ENCODE measurements at places on chromosomes 3 and 15.

GRCh38 chr3:141392897-141393734 lies 24.8 kb downstream of the ZBTB38 start:
- no peak for DNase-seq

- no peak for DNase-seq
Observed at GRCh38 chr15:56496635-56497034, 31.7 kb upstream of the MNS1 start.

- DNase-seq, result no peak
Observed at GRCh38 chr3:13018043-13018451, 55.2 kb downstream of the IQSEC1 start.

GRCh38 chr3:30181581-30181980 lies 424.8 kb upstream of the TGFBR2 start:
- DNase-seq, result no peak

DNA sequence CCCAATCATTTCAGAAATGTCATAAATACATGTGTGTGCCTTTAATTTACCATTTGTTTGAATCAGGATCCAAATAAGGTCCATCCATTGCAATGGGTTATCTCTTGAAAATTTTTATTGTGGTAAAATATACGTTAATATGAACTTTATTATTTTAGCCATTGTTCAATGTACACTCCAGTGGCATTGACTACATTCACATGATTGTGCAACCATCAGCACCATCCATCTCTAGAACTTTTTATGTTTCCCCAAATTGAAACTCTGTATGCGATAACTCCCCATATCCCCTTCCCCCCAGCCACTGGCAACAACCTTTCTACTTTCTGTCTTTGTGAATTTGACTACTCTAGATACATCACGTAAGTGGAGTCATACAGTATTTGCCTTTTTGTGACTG lies 12.0 kb downstream of the CRTAP start:
- no peak for DNase-seq

DNA sequence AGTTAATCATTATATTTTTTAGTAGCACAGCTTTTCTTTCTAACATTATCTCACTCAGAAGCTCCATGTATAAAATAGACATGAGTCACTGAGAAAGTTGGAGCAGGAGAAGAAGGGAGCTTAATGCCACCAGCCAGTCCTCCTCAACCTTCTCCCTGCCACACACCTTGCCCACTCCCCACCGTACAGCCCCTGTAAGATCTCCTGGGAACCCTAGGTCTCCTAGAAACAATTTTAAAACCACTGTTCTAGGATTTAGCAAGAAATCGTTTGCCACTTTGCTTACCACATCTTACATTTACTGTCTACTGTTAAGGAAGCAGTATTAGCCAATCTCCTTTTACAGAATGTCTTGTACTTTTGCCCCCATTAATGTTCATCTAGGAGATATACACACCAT lies 170.1 kb upstream of the SNTN start:
- DNase-seq, result no peak

- no peak for DNase-seq
Observed at GRCh38 chr3:49869525-49870126, at the start of gene CAMKV. Gene CAMKV (minus strand): TSS chr3:49869906. CDS start chr3:49862388, 7,518 bp downstream.

- DNase-seq, result no peak
Observed at GRCh38 chr15:48634893-48635292, 10.6 kb downstream of the FBN1 start.

DNA sequence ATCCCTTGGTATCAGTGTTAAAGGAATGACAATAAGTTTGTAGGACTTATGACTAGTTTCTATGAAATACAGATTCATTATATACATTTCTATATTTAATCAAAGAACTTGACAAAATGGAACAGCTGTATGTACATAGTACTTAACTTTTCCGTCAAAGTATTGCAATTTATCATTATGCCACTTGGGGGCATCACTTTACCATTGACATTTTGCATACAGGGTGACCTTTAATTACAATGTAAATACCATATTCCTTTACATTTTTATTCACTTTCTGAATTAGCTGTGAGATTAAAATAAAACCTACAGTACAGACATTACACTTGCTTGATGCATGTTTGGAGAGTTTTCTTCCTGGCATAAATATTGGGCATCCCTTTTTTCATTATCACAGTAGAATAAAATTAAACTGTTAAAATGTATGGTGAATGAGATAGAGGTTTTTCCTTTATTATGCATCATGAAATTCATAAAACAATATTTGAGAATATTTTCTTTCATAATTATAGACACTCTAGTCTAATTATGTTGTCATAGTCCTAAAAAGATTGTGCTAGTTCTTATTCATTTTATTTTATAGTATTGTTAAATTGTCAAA lies 6.9 kb downstream of the NEK11 start:
- DNase-seq, result no peak

DNA sequence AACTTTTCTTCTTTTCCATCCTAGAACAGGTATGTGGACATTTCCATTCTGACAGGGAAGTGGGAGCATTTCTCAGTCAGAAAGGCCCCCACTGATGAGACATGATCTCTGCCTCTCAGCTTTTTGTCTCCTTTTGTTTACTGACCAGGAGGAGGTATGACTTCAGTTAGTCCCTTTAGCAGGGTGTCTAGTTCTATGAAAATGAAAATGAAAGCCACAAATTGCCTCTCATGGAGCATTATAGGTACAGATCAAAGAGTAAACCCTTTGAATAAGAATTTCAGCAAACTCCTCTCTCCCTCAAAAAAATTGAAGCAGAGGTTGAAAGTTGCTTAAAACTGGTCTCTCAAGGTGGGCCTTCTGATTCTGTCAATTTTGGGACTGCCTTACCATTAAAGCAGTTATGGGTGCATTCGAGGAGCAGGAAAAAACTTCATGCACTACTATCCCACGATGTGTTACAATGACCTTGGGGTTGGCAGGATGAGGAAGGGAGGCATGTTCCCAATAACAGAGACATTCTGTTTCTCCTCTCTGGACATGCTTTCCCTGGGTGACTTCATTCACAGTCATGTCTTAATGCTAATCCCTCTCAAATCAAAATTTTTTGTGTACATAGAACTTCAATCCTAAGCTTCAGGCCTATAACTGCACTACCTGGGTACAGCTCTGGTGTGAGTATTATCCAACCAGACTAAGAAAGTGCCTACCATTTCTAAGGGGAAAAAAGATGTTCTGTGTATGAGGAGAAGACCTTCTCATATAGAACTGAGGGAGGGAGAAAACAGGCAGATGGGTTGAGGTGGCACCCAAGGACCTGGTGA lies 50.6 kb upstream of the TBC1D23 start:
- no peak for DNase-seq

DNA sequence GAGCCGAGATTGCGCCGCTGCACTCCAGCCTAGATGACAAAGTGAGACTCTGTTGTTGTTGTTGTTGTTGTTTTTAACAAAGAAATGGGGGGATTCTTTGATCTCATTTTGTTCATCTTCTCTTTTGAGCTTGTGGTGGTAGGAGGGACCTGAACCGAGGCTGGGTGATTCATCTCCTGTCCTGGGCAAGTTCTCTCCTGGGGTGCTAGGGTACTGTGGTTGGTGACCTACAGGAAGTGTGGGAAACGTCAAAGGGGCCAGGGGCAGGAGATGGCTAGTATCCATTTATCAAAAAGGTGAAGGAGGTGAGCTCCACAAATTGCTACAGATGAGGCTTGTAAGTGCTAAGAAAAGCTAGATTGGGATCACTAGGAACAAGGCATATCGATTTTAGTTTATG lies 14.3 kb downstream of the PPCDC start:
- DNase-seq, result no peak

DNA sequence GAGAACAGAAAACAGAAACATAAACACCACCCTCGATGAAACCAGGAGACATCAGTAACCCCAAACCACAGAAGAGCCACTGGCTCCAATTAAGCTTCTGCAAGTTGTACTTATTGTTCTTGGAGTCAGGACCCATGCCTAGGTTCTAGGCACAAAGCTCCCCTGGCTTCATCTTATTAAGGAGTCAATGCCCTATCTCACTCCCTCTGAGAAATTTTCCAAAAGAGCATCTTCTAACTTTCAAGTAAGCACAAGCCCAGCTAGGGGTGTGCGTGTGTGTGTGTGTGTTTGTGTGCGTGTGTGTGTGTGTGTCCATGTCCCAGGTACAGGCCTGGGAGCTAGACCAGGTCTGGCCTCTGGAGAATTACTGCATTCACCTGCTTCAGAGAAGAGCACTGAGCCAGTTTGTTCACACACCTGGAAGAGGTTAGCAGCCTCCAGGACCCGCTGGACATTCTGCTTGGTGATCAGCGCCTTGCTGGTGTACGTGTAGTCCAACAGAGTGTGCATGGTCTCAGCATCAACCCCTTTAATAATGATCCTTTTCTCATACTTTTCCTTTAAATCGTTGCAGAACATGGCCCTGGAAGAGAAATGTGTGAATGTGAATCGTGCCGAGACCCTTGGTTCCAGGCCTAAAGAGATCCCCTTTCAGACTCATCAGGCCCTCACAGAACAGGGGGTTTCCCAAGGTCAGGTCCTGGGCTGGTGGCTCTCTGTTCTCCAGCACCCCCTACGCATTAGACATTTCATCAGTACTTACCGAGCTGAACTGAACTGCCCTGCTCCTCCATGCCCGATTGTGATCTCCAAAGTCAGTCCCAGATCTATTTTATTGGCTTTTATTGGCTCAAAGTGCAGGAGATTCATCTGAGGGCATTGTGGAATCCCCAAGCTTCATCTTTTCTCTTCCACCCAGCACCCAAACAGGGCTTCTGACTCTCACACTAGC lies 27.8 kb downstream of the KLHL6 start:
- DNase-seq, result no peak

DNA sequence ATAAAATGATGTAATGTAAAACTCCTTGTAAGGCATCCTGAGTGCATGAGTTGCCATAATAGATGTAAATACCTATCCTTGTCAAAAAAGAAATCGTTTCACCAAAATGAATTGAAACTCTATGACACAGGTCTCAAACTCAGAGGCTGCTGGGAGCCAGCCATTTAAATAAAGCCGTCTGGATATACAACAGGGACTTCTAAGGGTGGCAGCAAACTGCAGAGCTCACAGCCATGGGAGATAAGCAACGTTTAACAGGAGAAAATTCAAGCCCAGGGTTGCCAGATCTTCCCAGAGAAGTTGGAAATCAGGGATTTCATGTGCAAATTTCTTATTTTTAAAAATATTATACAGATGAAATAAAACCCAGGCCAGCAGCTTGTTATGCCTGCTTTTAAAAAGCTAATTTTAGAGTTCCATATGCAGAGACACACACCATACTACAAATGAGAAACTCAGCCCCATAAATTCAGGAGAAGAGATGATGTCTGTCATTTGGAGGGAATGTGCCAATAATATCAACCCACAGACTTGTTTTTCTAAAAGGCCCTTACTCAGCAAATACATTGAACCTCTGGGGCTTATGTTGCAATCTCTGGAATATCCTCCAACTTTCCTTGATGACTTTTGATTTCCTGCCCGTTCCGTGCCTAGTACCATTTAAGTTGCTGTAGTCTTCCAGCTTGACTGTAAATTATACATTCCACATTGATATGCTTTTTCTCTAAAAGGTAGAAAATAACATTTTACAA lies 75.6 kb downstream of the AQP9 start:
- DNase-seq, result no peak

GRCh38 chr3:172814738-172815137 lies 64.2 kb downstream of the ECT2 start:
- no peak for DNase-seq

DNA sequence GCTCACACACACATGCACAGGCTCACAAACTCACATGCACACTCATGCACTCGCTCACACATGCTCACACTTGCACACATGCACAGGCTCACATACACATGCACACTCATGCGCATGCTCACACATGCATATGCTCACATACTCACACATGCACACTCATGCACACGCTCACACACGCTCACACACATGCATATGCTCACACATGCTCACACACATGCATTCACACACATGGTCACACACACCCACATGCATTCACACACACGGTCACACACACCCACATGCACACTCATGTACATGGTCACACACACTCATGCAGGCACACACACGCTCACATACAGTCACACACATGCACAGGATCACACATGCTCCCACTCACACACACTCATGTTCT lies 132.8 kb upstream of the SMAD3 start:
- no peak for DNase-seq

GRCh38 chr3:123431658-123432324 lies 17.1 kb downstream of the ADCY5 start:
- no peak for DNase-seq

GRCh38 chr15:88440021-88440420 lies 27.2 kb downstream of the MRPL46 start:
- no peak for DNase-seq
